NCI-H1436 (cell line): ENCODE measurements at places on chromosomes 11 and 22.

DNA sequence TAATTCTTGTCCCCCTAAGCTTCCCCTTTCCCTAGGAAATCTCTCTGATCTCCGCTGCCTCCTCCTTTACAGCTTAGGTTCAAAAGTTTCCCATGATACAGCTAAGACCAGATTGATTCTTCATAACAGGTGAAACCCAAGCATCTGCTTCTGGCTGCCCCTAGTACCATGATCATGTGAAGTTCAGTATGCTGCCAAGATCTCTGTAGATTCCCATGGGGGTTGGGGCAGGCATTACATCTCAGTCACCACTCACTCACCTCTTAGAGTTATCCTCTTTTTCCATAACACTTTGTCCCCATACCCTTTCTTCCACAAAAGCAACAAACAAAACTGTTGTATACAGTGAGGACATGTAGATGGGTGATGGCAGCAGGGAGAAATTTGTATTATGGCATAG lies 44.0 kb downstream of the RRP8 start:
- DNase-seq, result no peak

DNA sequence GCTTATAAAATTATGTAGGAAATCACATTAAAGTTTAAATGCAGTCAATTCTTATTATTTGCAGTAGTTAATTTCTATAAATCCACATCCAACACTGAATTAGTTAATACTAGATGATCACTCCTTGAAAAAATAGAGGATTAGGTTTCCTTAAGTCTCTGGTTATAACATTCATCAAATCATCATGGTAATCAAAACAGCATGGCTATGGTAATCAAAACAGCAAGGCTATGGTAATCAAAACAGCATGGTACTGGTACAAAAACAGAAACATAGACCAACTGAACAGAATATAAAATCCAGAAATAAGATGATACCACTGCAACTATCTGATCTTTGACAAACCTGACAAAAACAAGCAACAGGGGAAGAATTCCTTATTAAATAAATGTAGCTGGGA lies 814.6 kb upstream of the CCDC179 start:
- no peak for DNase-seq

DNA sequence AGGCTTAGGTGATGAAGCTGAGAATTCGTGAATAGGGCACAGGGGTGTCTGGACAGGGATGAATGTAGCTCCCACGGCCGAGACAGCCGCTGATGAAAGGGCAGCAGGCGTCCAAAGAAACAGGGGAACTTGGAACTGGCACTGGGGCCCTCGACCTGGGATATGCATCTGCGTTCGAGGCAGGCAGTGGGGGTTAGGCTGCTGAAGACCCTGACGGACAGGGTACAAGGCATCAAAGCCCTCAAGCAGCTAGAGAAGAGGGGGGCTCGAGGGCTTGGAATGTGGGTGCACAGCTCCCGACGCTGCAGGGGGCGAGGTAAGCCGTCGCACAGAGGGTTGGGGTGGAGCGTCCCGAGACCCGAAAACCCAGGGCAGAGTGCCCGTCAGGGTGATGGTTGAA lies 6.9 kb upstream of the SYT8 start:
- no peak for DNase-seq

GRCh38 chr11:111185266-111185665 lies 60.3 kb upstream of the POU2AF2 start:
- DNase-seq, result no peak
